Activated T-cell treated with anti-CD3 and anti-CD28 coated beads, Interleukin-2, amount 50 U/mL, for 1 hour (primary cell): ENCODE measurements at places on chromosomes 11 and 22.

- DNase-seq = no peak
Measured at GRCh38 chr11:102289592-102289991, 27.7 kb upstream of the BIRC3 start.

GRCh38 chr11:78647986-78648875 lies 73.6 kb upstream of the NARS2 start:
- no peak for DNase-seq

DNA sequence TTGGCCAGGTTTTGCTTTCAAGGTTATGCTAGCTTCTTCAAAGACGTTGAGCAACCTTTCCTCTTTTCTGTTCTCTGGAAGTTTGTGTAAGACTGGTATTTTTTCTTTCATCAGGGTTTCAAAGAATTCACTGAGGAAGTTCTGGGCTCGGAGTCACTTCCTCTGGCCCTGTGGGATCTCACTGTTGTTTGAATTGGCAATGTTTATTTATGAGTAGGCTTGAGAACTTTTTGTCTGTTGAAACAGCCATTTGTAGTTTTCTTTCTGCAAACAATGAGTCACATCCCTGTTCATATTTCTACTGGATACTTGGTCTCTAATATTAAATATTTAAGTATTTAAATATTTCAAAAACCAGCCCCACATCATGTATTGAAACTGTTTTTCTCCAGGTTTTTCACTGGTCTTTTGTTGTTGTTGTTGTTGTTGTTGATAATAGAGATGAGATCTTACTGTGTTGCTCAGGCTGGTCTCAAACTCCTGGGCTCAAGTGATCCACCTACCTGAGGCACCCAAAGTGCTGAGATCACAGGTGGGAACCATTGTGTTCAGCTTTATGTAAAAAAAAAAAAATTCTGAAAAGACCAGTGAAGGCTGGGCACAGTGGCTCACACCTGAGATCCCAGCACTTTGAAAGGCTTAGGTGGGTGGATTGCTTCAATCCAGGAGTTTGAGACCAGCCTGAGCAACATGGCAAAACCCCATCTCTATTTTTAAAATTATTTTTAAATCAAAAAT lies 26.9 kb downstream of the SUSD2 start:
- no peak for DNase-seq

DNA sequence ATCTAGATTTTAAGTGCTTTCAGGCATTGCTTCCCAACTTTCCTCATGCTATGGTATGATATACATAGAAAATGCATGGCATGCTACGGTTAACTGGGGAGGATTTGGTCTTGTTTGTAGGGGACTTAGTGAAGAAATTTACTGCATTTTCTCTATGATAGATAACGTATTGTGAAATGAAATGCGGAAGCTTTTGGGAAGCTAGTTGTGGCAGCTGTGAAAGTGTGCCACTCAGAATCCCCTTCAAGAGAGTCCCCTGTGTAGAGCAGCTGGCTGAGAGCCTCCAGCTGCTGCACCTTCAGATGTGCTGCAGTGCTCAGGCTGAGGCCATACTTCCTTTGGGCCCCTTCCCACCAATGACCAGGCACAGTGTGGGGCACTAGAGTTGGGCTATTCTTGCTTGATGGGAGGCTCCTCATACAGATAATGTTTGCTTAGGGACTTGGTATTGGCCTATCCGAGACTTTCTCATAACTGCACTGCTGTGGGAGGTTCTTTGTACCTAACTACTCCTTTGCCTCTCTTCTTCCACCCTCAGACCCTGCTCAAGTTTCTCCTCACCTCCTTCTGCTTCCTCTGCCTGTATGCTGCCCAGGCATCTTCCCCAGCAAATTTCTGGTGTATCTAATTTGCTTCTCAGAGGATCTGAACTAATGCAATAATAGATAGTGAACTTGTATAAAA lies 67.3 kb downstream of the HIPK3 start:
- DNase-seq = no peak

GRCh38 chr22:44363013-44363979 lies 50.5 kb upstream of the SHISAL1 start:
- DNase-seq = no peak

DNA sequence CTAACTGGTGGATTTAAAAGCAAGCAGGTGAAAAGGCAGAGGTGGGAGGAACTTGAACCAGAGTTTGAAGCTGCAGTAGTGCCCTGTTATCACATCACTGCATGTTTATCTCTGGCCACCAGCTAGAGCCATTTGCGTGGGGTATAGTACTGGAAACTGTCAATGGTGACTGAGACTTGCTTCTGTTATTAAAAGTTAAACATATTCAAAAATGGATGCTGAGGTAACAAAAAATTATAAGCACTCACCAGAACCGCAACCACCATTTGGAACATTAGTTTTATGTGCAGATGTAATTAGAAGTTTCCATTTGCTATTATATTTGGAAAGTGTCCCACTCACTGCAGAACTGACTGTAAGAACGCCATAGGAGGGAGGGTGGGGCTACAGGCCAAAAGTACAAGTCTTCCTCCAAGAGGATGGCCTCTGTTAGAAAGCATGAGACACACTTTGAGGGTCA lies 1.2 kb upstream of the CD59 start:
- no peak for DNase-seq

GRCh38 chr22:28882878-28883656 lies at the start of gene ZNRF3:
TSS of gene ZNRF3 (plus strand) at chr22:28883572. CDS start at chr22:28883767, 195 bp downstream.
- peak; percentile 91 for DNase-seq

DNA sequence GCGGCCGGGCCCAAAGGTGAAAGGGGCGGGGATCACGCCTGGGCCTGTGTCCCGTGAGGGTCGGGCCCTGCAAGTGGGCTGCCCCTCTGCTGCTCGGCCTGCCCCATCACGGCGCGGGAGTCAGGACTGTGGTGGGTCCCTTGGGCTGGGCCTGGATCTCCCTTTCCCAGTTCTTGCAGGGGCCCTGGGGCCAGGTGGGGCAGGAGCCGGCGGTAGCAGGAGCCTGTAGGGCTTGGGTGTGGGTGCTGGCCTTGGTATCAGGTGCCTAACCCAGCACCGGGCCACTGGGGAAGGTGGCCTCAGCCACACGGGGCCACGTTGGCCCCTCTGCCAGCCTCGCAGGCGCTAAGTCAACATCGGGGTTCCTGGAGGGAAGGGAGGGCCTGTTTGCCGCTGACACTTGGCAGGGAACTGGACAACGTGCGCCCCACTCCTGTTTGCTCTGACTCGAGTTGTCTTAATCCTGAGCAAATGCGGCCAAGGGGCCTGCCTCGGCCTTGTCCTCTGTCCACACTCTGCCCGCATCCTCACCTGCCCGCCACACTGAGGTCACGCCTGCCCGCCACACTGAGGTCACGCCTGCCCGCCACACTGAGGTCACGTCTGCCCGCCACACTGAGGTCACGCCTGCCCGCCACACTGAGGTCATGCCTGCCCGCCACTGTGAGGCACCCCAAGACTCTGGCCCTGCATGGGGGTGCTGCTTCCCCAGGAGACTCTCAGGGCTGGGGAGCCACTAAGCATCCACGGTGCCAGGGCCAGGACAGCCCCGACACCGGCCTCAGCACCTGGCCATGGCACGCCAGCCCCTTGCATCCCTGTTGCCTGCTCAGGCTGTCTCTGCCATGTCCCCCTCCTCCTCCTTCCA lies 14.2 kb upstream of the MUC5B start:
- no peak for DNase-seq

- DNase-seq = no peak
Measured at GRCh38 chr11:102469196-102469821, 16.7 kb upstream of the TMEM123 start.

- DNase-seq = no peak
Measured at GRCh38 chr11:62664405-62665074, 470 bp downstream of the C11orf98 start.

DNA sequence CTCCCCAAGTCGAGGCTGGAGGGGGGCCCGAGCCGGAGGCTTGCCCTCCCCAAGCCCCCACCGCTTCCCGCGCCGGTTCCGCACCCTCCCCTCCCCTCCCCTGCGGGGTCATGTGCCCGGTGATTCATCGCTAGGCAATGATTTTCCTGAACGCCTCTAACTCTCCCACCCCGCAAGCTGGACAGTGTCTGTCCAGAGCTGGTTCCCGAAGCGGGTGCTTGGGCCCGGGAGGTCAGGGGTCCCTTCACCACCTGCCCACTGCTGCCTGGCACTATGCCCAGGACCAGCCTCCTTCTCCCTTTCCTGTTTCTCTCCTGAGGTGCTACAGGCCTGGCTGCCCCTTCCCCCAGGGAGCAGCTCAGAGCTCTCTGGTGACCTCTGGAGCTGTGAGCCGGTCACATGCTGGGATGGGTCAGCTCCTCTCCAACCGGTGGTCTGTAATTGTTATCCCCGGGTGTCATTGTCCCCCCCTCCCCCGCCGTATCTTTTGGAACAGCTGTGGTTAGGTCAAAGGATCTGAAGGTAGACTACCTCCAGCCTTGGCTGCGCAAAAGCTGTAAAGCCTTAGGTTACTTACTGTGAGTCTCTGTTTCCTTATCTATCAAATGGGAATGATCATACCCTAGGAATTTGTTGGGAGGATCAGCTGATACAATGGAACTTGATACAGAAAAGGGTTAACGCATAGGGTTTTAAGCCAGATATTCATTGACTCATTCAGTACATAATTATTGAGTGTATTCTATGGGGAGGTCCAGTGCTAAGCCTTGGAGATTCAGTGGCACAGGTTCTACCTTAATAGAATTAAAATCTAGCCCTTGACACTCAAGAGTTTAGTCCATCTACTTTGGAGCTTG lies 753 bp downstream of the STX3 start:
- DNase-seq = peak; percentile 63

GRCh38 chr11:45141171-45141570 lies 5.3 kb upstream of the PRDM11 start:
- no peak for DNase-seq

DNA sequence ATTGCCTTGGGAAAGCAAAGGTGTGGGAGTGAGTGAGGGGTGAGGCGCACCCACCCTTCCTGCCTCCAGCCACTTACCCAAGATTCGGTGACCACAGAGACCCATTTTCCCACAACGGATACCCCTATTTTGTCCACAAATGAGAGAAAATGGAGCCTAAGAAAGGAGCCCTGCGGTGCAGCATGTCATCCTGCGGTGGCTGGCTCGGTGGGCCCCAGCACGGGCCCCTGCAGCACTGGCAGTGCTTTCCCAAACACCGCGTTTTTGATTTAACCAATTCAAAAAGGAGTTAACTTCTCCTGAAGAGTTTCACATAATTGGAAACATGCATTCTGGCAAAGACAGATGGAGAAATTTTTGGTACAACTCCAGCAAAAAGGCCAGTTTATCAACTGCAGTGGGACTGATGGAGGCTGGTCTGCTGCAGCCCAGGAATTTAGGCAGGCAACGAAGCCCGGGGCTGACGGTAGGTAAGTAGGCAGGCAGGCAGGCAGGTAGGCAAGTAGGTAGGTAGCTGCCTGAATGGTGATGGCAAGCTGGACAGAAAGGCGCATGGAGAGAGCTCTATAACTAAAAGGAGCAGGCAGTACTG lies 84.2 kb downstream of the FDX1 start:
- no peak for DNase-seq

- DNase-seq = no peak
Measured at GRCh38 chr11:34886609-34887008, 29.6 kb downstream of the APIP start.

DNA sequence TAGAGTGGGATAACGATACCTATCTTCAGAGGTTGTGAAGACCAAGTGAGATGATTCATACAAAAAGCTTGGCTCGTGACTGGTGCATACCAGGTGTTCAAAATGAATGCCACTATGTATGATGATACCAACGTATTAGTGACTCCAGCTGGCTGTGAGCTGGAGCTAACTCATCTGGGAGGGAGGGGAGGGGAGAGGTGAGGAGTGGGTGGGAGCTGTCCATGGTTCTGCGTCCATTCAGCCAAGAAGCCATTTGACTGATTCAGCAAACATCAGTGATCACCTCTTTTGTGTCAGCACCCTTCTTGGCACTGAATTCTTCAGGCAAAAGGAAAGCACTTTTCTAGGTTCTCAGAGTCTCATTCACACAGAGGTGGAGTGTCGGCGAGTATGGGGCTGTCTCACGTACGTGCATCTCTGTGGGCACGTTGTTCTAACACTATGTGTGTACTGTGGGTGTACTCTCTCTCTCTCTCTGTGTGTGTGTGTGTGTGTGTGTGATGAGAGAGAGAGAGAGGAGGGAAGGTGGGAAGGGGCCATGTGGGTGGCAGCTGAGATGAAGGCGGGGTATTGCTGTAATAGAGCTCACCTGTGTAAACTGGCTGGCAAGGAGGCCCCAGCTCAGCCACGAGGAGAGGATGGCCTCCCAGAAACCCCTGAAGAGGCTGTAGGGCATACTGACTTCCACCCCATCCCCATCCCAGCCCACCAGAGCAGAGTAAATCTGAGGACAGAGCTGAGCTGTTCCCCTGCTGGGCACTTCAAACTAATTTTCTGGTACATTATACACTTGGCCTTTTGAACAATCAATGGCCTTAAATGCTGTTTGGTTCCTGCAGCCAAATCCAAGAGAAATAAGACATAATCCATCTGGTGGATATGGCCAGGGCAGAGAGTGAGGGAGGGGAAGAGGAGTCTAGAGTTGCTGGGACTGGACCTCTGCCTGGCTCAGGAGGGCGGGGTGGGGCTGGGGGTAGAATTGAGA lies 96.1 kb upstream of the THY1 start:
- DNase-seq = no peak

DNA sequence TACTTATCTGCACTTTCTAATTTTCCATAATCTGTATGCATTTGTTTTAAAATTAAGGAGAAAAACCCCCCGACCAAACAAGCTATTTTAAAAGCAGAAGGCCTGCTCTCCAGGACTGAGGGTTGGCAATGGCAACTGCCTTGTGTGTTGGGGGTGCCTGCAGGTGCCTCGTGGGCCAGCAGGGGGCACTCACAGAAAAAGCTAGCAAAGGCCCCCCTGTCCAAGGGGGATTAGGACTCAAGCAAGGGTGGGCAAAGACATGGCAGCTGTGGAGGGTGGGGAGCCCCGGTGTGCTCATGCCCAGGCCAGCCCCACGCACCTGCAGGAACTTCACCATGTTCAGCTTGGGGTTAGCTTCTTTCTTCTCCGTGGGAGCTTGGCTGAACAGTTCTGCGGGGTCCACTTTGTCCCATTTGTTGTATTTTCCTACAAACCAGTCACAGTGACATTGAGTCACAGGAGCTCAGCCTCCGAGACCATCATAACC lies 10.3 kb downstream of the TOP3B start:
- DNase-seq = peak; percentile 66

DNA sequence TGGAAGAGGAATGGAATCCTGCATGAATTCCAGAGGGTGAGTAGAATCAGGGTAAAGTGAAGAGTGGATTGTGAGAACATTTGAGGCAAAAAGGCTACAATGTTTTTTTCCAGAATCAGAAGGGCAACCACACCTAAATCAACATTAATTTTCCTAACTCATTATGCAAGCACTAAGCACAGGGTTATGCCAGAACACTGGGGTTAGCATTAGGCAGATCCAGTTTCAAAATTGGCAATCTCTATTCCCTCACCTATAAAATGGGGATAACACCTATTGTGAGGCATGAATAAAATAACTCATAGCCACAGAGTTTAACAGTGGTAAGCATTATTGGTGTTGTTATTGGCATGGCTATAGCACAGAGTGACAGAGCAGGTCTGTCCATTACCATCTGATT lies 378.6 kb upstream of the FAT3 start:
- no peak for DNase-seq

- DNase-seq = no peak
Measured at GRCh38 chr11:96267496-96268032, 75.4 kb downstream of the MAML2 start.

DNA sequence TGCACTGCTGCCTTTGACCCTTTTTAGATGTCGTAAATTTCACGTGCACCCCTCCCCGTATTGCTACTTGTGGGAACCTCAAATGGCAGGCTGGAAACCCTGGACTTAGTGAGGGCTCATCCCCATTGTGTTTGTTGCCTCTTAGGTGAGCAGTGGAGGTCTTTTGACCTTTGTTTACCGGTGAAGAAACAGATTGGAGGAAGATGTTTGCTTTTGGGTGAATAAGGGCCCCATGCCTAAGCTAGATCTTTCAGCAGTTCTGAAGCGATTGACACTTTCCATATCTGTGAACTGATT lies 782 bp downstream of the SMARCB1 start:
- no peak for DNase-seq

- DNase-seq = no peak
Measured at GRCh38 chr11:59200423-59200746, 12.3 kb downstream of the MPEG1 start.
